Stimulated activated CD4-positive, alpha-beta T cell treated with anti-CD3 and anti-CD28 coated beads, Interleukin-12 subunit alpha, Interleukin-12 subunit beta, amount 100 ng/mL, for 48 hours (primary cell): ENCODE measurements at places on chromosomes 11 and 22.

GRCh38 chr11:1298695-1299492 lies 10.5 kb downstream of the TOLLIP start:
- DNase-seq, result no peak

GRCh38 chr11:73001615-73002014 lies 140.5 kb downstream of the FCHSD2 start:
- DNase-seq, result no peak

GRCh38 chr11:118744046-118744445 lies 46.9 kb downstream of the DDX6 start:
- DNase-seq, result no peak

DNA sequence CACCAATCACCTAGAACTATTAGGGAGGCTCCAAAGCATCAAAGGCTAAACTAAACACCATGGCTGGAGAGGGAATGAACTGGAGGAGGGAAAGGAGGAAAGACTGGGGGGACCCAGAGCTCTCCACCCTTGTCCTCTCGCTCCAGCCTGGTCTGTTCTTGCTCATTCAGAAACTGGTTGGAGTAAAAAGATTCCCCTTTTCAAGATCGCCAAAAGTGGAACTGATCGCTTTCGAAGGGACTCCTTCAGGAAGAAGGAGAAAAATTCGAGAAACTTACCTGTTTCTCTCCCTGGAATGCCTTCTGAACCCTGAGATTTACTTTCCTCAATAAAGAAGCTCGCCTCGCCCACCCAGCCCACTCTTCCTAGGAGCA lies 46.9 kb downstream of the OR4D9 start:
- no peak for DNase-seq

DNA sequence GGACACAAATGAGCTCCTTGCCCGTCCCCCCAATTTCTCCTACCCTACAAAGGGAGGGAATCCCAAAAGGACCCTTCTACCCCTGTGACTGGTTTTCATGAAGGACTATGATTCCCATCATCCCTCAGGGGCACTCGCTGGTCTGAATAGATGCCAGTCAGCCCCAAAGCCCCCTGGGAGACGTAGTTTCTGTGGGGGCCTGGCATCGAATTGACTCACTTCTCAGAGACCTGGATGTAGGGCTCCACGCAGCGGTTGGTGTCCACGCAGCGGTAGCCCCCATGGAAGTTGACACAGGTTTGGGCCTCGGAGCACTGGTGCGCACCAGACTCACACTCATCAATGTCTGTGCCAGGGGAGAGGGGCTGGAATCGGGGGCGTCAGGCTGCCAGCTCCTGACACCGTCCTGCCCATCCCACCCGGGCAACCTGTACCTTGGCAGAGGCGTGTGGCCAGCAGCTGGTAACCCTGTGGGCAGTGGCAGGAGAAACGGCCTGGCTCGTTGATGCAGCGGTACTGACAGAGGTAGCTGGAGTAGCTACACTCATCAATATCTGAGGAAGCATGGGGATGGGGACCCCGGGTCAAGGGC lies 4.4 kb downstream of the EFEMP2 start:
- DNase-seq, result no peak

GRCh38 chr11:12901272-12901671 lies 107.8 kb upstream of the RASSF10 start:
- no peak for DNase-seq

- no peak for DNase-seq
Measured at GRCh38 chr11:92784331-92784730, 185.1 kb upstream of the MTNR1B start.

DNA sequence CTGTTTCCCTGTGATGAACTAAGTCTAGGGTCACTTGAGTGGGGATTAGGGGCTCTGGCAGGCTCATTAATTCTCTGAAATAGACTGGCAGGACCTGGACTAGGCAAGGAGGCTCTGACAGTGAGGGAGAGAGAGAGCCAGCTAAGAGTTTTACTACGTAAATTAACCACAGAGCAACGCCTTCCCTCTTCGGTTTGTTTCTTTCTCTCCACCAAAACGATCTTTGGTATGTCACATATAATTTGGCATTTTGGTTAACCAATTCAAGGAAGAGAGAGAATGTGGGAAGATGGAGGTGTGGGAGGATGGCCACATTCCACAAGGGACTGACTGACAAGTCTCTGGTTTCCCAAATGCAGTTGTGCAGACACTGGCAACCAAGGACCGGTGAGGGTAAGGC lies 27.9 kb downstream of the ATG16L2 start:
- DNase-seq, result no peak

DNA sequence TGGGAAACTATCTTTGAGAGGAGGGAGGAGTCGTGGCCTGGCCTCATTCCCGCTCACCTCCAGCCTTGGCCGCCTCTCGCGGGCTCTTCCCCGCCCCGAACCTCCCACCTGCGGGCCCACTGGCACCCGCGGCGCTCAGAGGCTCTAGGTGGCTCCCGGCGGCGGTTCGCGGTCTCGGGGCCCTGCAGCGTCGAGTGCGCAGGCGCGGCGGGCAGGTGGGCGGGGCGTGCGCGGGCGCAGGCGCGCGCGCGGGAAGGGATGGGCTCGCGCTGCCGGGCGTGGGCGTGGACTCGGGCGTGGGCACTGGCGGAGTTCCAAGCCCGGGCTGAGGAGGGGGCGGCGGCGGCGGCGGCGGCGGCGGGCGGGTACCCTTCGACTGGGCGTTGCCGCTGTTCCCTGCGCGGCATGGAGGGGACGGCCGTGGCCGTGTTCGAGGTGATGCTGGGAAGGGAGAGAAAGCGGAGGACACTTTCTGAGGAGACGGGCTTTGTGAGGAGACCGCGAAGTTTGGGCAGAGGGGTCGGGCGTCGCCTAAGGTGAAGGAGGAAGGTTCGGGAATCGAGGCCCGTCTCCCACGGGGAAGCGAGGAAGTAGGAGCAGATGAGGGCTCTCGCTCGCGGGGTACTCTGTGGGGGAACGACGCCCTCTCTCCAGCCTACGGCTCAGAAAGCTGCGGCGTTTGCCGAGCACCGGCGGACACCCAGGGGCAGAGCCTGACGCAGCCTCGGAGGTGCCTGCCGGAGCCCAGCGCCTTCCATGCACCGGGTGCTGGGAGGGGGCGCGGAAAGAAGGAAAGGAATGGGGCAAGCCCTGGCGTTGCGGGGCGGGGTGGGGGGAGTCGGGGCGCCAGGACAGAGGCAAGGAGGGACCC lies 15.7 kb upstream of the SPTBN2 start:
- peak; percentile 73 for DNase-seq

DNA sequence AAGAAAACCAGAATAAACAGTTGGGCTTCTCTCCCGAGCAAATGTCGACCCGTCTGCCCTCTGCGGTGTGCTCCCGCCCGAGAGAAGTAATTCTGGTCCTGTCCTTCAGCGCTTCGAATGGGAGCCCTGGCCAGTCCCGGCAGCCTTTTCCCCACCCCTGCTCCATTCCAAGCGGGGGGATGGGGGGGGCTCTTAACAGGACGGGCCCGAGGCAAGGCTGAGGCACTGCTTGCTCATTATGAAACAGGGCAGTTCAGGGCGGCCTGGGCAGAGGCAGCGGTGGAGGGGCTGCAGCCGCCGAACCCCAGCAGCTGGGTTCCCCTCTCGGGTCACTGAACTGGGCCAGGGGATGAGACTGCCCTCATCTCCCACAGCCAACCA lies 9.1 kb downstream of the BACE1-AS start:
- no peak for DNase-seq

- DNase-seq, result no peak
Measured at GRCh38 chr11:71451596-71452198, 1.3 kb upstream of the NADSYN1 start.

DNA sequence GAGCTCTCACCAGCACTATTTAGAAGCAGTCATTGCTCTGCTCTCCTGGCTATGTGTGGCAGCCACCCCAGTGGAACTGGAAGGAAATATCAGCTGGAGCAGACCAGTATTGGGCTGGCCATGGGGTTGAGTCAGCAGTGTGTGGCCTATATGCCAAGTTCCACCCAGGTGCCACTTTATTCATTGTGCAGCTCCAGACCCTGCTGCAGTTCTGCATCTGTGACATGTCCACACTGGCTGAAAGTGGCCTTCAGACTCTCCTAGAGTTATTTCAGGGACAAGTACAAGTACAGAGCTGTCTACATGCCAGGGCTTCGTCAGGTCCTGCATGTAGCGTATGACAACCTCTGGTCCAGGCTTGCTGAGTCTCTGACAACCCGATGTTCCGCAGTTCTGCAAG lies 55.2 kb downstream of the CABIN1 start:
- no peak for DNase-seq

DNA sequence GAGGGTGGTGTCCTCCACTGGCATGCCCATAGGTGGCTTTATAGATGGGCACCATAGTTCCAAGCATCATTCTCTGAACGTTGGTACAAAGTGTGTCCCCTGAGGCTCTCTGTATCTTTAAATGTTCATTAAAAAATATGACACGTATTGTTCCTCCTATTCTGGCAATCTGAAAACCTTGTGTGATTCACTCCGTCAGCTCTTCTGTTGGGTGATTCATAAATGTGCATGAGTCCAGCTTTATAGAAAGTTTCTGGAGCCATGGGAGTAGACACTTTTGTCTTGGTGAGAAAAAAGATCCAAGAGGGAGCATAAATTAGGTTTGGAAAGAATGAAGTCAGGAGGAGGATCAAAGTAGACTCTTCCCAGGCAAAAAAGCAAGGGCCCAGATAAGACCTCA lies 728.8 kb downstream of the NELL1 start:
- DNase-seq, result no peak

GRCh38 chr11:62702246-62702645 lies 5.0 kb downstream of the BSCL2 start:
- no peak for DNase-seq

GRCh38 chr11:1559111-1559951 lies 12.7 kb downstream of the DUSP8 start:
- DNase-seq, result no peak

- DNase-seq, result no peak
Measured at GRCh38 chr22:47020166-47020565, 257.7 kb downstream of the TBC1D22A start.

GRCh38 chr22:25002241-25002985 lies 49.9 kb downstream of the KIAA1671 start:
- DNase-seq, result no peak

DNA sequence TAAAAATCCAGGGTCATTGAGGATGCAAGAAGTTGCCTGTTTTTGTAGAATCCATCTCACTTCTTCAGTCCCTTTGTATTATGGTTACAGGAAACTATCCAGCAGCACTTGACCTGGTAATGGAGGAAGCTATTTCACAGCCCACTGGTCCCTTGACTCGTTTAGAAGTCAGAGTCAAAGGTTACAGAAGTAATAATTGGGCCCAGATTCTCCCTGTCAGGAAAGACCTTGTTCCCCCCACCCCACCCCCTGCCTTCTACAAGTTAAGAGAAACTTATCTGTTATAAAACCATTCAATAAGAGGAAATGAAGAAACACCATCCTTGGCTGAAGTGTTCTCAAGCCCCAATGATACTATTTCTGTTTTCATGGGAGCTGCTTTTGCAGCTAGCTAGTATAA lies 65.8 kb downstream of the CSTPP1 start:
- DNase-seq, result no peak

DNA sequence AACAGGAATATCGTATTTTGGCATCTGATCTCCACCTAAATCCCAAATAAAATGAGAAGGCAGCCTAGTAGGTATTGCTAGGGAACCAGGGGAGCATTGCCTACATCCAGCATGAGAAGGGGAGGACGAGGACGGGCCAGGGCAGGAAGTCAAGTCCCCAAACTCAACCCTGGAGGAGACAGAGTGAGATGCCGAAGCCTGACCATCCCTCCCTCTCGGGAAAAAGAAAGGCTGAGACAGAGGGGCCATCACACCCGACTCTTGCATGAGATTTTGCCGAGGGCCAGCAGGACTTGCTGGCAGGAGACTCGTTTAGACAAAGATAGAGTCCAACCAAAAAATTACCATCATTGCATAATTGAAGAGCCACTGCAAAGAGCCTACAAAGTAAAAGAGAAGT lies 50.2 kb upstream of the SPATA19 start:
- no peak for DNase-seq

GRCh38 chr11:115999437-115999836 lies 495.2 kb upstream of the CADM1 start:
- DNase-seq, result no peak

DNA sequence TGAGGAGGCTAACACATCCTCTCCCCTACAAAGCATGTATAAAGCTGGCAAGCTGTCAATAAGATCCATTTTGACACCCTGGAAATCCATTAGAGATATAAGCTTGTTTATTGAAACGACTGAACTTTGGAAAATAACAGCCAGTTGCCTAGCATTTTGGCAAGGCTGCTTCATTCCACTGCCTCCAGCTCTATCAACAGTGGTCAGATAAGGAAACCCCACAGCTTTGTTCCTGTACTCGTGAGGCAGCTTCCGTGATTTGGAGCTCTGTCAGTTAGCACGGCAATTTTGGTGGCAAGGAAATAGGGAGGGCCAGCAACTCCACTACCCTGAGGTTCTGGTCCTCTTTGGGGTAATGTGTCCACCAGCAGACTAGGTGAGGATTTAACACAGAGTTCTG lies 2.0 kb upstream of the OR51S1 start:
- no peak for DNase-seq

GRCh38 chr11:60899046-60899936 lies 7.1 kb downstream of the PRPF19 start:
- DNase-seq, result no peak

- no peak for DNase-seq
Measured at GRCh38 chr11:19101796-19102520, 15.0 kb upstream of the ZDHHC13 start.

DNA sequence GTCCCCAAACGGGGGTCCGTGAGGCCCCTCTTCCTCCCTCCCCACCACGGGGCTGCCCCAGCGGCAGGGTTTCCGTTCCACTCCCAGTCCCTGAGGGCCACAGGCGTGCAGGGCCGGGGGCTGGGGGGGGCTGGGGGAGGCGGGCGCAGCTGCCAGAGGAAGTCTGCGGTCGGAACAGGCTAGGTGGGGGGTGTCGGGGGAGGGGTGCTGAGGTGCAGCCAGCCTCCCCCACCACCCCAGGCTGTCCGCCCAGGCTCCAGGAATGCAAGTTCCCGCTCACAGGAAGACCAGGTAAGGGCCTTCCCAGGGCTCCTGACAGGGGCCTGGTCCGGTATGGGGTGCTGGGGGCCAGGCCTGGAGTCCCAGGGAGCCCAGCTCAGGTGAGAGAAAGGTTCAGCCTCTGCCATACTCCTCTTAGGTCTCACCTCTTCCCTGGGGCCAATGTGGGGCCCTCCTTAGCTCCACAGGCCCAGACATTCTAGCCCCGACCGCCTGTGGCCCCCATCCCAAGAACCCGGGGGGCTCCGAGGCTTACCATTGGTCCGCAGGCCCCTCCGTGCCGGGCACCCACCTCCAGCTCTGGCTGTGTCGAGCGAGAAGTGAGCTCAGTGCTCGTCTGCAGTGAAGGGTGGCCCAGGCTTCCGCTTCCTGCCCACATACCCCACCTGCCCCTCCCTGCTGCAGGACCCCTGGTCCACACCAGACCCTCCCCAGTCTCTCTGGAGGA lies at the start of gene PTPRCAP:
PTPRCAP (minus strand) TSS at position 601 of the 727 bp plus-strand sequence; CDS start at position 538, 63 bp downstream.
- no peak for DNase-seq

GRCh38 chr22:23509571-23510302 lies 70.4 kb downstream of the IGLL1 start:
- DNase-seq, result no peak
